ENCODE measurements at places on chromosomes 16 and 17.
A peak's percentile ranks its signal among the peaks of the same experiment; 100 is the strongest.

GRCh38 chr17:6104956-6105648, 34.9 kb downstream of the WSCD1 start:
- DNase-seq = no peak

GRCh38 chr17:4901648-4902344, 1.1 kb downstream of the CHRNE start:
- DNase-seq = no peak

GRCh38 chr17:39659279-39660010, 5.7 kb upstream of the TCAP start:
- no peak for DNase-seq

DNA sequence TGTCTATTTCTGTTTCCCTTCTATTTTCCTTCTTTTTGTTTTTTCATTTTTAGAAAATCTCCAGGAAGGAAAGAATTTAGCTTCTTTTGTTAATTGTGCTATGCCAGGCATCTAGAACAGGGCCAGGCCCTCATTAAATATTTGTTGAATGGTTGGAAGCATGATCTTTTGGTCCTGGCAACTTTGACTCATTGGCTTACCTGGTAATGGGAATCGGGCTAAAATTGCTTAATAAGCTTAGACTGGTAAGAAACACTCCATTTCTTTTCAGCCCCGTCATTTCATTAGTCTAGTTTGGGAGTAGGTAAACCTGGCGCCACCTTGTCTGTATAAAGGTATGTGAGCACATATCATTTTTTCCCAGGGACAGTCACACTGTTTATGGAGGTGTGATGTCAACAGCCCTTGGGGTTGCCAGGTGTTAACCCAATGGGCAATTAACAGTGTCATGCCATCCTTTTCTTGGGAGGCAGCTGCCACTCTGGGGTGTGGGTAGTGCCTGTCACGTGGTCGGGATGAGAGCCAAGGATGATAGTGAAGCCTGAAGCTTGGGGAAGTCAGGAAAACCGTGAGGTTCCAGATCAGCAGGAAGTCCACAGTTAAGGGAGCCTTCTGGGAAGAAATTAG, 9.5 kb upstream of the NDEL1 start:
- no peak for DNase-seq

DNA sequence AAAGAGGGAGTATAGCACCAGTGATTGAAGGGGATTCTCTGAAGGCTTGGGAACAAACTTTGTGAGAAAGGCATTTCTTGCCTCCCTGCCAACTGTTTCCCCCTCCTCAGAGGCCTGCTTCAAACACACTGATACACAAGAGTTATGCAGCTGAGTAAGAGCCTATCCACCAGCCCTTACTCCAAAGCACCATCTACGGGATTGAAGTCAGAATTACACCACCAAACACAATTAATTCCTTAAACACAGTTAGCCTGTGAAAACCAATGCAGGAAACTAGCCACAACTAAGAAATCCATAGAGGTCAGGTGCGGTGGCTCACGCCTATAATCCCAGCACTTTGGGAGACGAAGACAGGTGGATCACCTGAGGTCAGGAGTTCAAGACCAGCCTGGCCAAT, 138.3 kb downstream of the SHCBP1 start:
- DNase-seq = no peak

- DNase-seq = no peak
These were observed 75.6 kb downstream of the MGAT5B start for GRCh38 chr17:76943781-76944213.

DNA sequence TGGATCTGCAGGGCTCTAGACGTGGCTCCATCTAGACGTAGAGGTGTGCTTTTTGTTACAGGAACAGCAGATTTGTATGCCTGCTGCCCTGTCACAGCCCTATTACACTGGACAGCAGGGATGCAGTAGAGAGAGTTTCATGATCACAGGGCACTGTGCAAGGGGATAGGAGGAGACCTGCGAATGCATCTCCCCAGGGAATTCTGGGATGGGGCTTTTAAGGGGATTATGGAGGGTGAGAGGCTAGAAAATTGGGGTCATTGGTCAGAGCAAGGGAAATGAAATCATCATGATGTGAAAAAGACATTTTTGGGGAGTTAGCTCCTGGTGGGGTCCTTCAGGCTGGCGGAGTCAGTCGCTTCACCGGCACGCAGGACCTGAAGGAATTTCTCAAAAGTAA, 3.9 kb upstream of the NUPR1 start:
- no peak for DNase-seq

GRCh38 chr17:55458978-55459377, 37.3 kb upstream of the MMD start:
- DNase-seq = no peak

DNA sequence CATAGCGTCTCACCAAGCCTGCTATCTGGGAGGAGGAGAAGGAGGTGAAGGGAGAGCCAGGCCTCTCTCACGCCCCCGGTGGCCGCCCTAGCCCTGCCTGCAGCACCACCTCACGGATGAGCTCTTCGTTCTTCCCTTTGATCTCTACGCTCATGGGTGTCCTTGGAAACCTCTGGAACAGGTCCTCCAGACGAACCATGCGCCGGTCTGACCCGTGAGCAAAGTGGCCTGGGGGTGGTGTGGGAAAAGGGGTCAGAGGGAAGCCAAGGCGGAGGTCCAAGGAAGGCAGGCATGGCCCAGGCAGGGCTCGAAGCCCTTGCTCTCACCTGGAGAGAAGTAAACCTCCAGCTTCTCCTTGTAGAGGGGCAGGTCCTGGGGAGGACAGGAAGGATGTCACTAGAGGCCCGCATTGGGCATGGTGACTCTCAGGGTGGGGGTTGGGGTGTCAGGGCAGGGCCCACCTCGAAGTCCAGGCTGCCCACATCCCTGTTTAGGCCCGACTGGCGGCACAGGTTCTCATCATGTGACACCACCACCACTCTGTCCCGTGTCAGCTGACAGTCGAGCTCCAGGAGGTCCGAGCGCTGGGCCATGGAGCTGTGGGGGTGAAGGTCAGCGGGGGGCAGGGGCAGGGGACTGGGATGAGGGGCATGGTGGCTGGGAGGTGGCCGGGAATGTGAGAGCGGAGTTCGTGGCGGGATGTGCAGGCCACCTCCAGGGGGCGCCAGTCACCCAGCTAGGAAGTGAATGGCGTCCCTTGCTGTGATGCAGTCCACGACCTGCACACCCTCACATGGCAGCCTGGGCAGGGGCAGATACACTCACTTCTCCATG, 923 bp downstream of the GDPD3 start:
- no peak for DNase-seq

DNA sequence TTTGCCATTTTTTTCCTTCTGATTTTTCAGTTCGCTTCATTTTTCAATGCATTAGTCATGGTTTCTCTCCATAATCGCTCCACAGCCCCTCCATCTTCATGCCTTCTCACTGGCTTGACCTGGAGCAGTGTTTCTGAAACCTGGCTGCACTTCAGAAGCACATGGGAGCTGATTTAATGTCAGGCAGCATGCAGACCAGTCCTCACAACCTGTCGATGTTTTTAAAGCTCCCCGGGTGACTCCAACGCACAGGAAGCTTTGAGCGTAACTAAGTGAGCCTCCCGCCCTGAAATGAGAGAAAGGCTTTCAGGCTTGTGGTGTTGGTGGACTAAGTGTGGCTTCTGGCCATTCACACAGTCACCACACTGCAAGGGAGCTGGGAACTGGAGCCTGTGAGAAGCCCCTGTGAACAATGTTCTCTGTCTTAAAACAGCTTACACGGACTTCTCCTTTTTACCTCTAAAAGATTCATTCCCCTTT, 16.8 kb upstream of the DRG2 start:
- DNase-seq = peak; percentile 21

DNA sequence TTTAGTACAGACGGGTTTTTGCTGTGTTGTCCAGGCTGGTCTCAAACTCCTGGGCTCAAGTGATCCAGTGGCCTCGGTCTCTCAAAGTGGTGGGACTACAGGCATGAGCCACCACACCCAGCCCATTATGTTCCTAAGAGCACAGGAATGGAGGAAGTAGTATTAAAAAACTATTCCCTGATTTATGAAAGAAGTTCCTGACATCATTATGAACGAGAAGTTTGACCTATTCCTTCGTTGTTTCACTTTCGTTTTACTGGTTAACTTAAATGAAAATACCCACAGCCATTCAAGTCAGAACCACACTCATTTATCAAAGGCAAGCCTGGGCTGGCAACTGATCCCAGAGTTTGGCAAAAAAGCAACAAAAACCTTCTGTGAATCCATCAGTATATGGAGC, 13.5 kb upstream of the CBX4 start:
- DNase-seq = no peak

GRCh38 chr17:65290616-65291015, 153.4 kb downstream of the RGS9 start:
- DNase-seq = no peak

DNA sequence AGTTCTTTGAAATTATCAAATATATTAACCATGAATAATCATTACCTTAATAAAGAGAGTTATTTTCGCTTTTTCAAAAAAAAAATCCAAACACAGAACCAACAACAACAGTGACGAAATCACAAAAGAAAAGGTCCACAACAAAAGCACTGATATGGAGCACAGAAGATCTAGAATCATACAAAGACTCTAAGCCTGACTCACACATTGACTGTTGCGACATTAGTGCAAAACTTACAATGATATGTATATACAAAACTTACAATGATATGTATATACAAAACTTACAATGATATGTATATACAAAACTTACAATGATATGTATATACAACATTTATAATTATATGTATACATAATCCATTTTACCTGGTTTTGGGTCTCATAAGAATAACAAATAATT, 117.7 kb downstream of the USP22 start:
- no peak for DNase-seq

GRCh38 chr17:82300707-82301270, 16.6 kb downstream of the CD7 start:
- DNase-seq = no peak

DNA sequence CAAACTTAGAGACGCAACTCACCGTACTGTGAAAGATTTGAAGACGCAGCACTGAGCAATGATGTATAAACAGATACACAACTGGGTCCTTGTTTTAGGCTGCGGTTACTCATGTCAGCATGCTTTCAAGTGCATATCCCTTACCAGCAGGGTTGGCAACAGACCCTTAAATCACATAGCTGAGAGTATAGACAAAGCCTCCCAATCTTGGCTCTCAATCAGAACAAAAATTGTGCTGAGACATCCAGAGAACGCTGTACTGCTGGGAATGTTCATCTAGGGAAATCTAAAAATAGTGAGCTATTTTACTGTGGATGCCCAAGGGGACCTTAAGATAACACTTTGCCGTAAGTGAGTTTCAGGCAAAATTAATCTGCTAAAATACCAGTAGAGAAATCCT, 84.4 kb upstream of the NUDT7 start:
- DNase-seq = no peak

GRCh38 chr17:64466019-64466735, 17.3 kb downstream of the MILR1 start:
- DNase-seq = no peak

- DNase-seq = peak; percentile 13
These were observed 790 bp downstream of the NCBP3 start for GRCh38 chr17:3845291-3845620.

DNA sequence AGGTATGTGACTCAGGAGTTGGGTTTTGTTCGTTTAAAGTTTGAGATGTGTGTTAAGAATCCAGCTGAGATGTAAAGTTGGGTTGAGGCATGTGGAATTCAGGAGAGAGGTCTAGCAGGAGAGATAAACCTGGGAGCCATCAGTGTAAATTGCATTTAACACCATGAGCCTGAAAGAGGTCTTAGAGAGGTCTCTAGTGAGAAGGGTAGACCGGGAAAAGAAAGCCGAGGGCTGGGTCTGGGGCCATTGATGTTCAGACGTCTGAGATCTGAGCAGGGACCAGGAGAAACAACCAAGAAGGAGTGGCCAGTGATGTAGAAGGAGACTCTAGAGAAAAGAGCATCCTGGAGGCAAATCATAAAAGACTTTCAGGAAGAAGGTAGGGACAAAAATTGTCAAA, 44.1 kb upstream of the PIRT start:
- no peak for DNase-seq

DNA sequence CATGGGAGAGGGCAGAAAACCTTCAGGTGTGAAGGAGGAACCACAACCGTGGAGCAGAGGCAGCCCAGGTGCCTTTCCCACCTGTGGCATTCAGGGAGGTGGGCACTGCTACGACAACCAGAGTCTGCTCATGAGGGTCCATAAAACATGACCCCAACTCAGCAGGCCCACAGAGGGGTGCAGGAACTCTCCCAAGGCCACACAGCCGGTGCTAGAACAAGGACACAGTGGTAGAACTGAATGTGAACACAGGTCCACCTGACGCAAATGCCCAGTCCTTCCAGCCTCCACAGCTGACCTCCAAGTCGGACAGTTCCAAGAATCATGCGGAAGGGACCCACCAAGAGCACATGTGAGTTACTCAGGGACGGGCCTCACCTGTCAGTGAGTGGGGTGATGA, 76.4 kb downstream of the DNAH17 start:
- DNase-seq = no peak

Measured in left renal cortex interstitium (tissue), 4 donors.